Peyer's patch (tissue), 4 donors: ENCODE measurements at places on chromosomes 7 and 10. TPM values are rescaled to one million over a fixed set of nuclear protein-coding genes. Genes with fewer than 3 reads are reported as not detected.
A peak's percentile ranks its signal among the peaks of the same experiment; 100 is the strongest.

DNA sequence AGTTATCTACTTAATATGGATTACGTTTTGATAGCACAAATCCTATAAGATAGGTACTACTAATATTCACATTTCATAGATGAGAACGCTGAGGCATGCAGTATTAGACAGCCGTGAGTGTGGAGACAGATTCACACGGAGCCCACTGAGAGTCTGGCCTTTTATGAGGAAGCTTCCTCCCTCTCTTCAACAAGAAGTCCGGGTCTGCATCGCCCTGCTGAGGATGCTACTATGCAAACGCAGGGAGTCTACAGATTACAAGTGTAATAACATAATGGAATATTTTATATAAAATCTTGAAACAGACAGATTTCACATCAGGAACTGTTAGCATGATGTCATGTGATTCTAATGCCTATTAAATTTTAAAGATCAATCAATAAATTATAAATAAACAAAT is 255.9 kb upstream of the GLI3 start:
- no peak for DNase-seq
- no peaks in the 10 kb centered on the region for H3K36me3 ChIP-seq
- H3K4me1 ChIP-seq = no peaks in the 10 kb centered on the region
- H3K27me3 ChIP-seq = no peaks in the 10 kb centered on the region
- H3K4me3 ChIP-seq = peak overlapping the region; percentile 49
- no peak overlapping the region for H3K27ac ChIP-seq

DNA sequence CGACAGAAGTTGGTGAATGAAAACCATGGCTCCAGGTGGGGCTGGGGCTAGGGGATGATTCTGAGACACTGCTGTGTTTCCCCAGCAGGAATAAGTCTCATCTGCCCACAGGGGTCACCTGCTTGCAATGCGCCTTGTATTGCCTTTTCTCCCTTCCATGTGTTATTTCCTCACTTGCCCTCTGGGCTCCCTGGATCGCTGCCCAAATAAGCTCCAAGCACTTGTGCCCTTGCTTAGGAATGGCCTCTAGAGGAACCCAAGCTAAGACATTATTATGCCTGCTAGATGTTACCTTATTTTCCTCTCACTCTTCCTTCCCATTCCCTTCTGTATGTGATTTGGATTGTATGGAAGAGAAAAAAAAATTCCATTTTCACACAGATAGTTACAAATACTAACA is 24.8 kb upstream of the PLPP4 start:
- no peaks in the 10 kb centered on the region for H3K36me3 ChIP-seq
- no peaks in the 10 kb centered on the region for H3K4me1 ChIP-seq
- H3K4me3 ChIP-seq = no peak overlapping the region
- H3K27me3 ChIP-seq = no peaks in the 10 kb centered on the region

LRRC17 gene
- total RNA-seq = 5.8 TPM

- H3K27me3 ChIP-seq = no peaks in the 10 kb centered on the region
- peaks cover 15% of the 10 kb centered on the region for H3K4me1 ChIP-seq
- H3K36me3 ChIP-seq = no peaks in the 10 kb centered on the region
- H3K27ac ChIP-seq = peak overlapping the region; percentile 92
These were observed 2.2 kb upstream of the KCTD7 start for GRCh38 chr7:66626331-66626934.

DNA sequence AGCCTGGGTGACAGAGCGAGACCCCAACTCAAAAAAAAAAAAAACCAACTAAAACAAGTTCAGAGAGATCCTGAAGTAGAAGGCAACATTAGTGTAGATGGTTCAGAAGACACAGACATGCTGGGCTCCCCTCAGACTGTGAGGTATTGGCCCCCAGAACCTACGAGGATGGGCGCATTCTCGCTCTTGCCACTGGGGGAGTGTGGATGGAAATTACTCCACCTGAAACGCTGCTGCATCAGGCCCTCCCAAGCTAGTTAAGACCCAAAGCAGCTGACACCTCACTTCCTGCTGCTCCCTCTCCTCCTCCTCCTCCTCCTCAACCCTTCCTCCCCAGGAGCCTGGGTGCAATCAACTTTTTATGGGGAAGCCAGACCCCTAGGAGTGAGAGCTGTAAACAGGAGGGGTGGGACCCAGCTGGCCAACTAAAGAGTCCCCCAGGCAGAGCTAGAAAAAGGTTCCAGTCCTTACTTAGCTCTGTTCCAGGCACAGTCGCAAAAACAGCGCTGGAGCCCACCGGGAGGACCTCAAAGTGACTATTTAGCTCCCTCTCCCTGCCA is 7.4 kb downstream of the SH3PXD2A start:
- no peak for DNase-seq
- H3K27ac ChIP-seq = no peak overlapping the region
- H3K4me1 ChIP-seq = peaks cover 77% of the 10 kb centered on the region
- H3K27me3 ChIP-seq = no peaks in the 10 kb centered on the region
- H3K36me3 ChIP-seq = no peaks in the 10 kb centered on the region

DNA sequence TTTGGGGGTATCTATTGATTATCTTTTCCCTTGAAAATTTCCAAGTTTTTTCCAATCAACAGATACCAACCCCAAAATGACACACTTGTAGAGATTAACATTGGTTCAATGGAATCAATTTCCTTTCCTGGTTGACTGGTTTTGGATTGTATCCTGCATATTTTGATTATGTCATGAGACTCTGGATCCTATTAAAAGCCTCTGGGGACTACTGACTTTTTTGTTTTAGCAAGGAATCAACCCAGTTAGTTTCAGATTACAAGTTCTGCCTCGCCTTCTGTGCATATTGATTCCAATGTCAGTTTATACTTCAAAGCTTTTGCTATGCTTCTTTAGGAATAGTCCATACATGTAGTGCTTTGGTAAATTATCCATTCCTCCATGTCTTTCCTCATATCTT is 29.2 kb downstream of the COPG2 start:
- no peaks in the 10 kb centered on the region for H3K4me1 ChIP-seq

PVRIG gene
- 3.7 TPM for total RNA-seq

CALHM1 gene
- total RNA-seq = not detected

DNA sequence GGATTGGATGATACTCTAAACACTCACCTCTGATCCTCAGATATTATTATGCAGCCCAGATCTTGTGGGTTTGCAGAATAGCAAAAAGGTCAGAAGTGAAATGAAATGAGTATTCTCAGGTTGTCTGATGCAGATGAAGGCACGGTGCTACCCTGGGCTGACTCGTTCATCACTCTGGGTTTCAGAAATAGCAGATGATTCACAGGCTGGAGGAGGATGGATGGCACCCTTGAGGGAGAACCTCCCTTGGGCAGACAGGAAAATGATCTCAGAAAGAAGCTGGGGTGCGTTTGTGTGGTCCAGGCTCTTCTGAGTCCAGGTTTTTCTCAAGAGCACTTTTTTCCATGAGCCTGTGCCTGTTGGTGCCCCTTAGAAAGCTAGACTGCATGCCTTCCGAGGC is 515.8 kb upstream of the MKI67 start:
- no peak for DNase-seq
- no peak overlapping the region for H3K27ac ChIP-seq
- no peaks in the 10 kb centered on the region for H3K27me3 ChIP-seq
- no peaks in the 10 kb centered on the region for H3K4me1 ChIP-seq
- no peak overlapping the region for H3K4me3 ChIP-seq
- no peaks in the 10 kb centered on the region for H3K36me3 ChIP-seq

GRCh38 chr7:7201578-7202374 is 19.4 kb downstream of the C1GALT1 start:
- no peaks in the 10 kb centered on the region for H3K27me3 ChIP-seq
- H3K4me3 ChIP-seq = peak overlapping the region; percentile 16
- H3K27ac ChIP-seq = no peak overlapping the region
- no peaks in the 10 kb centered on the region for H3K36me3 ChIP-seq

IRF5 gene
- total RNA-seq = 21.9 TPM

- DNase-seq = no peak
- no peaks in the 10 kb centered on the region for H3K36me3 ChIP-seq
- H3K27me3 ChIP-seq = no peaks in the 10 kb centered on the region
- H3K27ac ChIP-seq = no peak overlapping the region
These were observed 49.1 kb upstream of the CDC14C start for GRCh38 chr7:48875045-48875916.

DNA sequence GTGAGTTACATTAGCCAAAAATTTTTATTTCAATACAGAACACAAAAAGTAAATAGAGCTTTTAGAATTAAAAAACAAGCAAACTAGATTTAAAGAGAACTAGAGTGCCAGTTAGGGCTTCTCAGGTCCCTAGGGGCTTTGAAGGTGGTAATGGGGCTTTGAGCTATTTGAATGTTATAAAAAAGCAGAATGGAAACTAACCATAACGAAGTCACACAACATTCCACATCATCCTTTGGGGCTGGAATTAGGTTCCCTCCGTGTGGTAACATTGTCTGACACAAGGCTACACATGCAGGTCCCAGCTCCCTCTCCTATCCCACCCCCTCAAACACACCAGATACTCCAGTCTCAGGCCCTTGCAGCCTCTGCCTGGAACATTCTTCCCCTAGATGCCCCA is 15.3 kb downstream of the JAZF1 start:
- H3K27me3 ChIP-seq = no peaks in the 10 kb centered on the region
- DNase-seq = no peak
- no peak overlapping the region for H3K4me3 ChIP-seq
- H3K4me1 ChIP-seq = no peaks in the 10 kb centered on the region
- H3K36me3 ChIP-seq = no peaks in the 10 kb centered on the region

DNA sequence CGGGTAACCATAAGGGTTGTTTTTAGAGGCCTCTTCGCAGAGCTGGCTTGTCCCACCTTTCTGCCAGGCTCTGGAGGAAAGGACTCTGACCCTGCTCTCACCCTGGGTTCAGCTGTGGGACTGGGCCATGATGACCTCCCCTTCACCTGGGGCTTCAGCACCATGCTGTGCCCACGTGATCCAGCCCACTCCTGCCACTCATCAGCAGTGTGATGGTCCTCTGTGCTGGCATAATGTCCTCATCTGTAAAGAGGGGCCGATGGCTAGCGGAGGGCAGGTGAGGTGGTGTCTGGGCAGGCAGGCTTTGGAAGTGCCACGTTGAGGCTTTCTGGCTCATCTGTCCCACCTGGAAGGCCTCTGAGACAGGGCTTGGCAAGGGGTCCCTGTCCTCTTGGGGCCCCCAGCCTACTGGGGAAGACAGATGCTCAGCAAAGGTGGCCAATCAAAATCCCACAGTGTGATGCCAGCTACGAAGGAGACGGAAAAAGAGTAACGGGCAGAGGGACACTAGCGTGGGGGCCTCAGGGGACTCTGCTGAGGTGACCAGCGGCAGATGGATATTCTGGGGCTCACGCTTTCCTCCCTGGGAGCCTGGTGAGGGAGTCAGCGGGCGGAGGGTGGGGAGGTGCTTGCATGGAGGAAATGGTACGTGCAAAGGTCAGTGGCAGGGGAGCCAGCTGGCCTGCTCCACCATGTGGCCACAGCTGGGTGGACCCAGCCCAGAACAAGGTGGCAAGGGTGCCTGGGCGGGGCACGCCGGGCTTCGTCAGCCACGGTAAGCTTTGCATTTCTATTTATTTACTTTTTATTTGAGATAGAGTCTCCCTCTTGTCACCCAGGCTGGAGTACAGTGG is 5.4 kb downstream of the LRWD1 start:
- peak overlapping the region; percentile 20 for H3K27ac ChIP-seq
- peaks cover 21% of the 10 kb centered on the region for H3K4me1 ChIP-seq
- H3K36me3 ChIP-seq = no peaks in the 10 kb centered on the region
- no peaks in the 10 kb centered on the region for H3K27me3 ChIP-seq
- no peak overlapping the region for H3K4me3 ChIP-seq

DNA sequence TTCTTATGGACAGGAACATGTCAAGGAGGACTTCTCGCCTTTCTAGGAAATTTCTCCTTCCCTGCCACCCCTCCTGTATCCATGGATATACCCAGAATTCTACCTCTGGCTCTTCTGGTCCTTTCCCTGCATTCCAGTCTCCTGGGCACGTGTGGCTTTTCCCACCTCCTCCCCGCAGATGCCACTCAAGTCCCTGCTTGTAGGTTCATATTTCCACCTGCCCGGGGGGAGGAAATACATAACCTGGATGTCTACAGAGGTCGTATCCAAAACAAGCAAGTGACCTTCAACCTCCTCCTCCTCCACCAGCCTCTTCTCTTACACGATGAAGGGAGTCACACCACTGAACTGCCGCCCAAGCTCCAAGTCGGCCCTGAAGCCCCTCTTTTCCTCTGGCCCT is 20.7 kb downstream of the FGFR2 start:
- no peaks in the 10 kb centered on the region for H3K4me1 ChIP-seq
- DNase-seq = no peak
- no peak overlapping the region for H3K27ac ChIP-seq

RASSF4 gene
- 68.5 TPM for total RNA-seq

DNA sequence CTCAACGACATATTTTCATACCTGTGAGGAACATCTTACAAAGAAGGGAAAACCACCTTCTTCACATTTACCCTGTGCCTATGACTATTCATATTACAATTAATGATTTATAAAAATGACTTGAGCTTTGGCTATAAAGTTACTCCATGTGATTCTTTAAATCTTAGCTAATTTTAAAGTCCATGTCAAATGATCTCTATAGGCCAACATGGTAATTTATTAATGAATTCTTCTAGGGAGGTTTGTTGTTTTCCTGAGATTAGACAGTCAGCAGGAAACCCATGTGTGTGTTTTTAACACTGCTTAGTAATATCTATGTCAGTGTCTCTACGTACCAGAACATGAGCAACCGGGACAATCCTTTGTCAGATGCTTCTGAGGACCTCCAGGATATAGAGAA is 307.3 kb downstream of the IPMK start:
- no peak for DNase-seq
- H3K27ac ChIP-seq = no peak overlapping the region
- no peaks in the 10 kb centered on the region for H3K36me3 ChIP-seq
- no peaks in the 10 kb centered on the region for H3K4me1 ChIP-seq

NPSR1 gene
- total RNA-seq = not detected

DNA sequence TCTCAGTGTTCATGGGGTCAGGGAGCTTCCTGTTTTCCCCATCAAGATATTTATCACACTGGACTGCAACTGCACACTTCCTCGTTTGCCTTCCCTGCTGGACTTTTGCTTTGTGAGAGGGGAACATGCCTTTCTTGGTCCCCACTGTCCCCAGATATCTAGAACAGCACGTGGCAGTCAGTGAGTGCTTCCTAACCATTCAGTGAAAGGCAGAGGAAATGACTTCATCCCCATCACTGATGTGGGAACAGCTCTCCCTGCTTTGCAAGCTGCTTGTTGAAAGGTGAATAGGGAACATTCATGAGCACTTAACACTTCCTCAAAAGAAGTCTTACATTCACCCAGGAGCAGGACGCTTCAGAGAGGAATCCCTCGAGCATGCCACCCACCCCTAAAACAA is 135.4 kb downstream of the MYOF start:
- no peak overlapping the region for H3K27ac ChIP-seq
- H3K4me1 ChIP-seq = no peaks in the 10 kb centered on the region
- H3K4me3 ChIP-seq = no peak overlapping the region
- H3K27me3 ChIP-seq = no peaks in the 10 kb centered on the region

NPY gene
- 3.8 TPM for total RNA-seq

HMX2 gene
- total RNA-seq = not detected

- no peaks in the 10 kb centered on the region for H3K4me1 ChIP-seq
- no peaks in the 10 kb centered on the region for H3K27me3 ChIP-seq
- no peak overlapping the region for H3K27ac ChIP-seq
- H3K4me3 ChIP-seq = no peak overlapping the region
- no peak for DNase-seq
- H3K36me3 ChIP-seq = no peaks in the 10 kb centered on the region
These were observed 8.0 kb upstream of the DMTF1 start for GRCh38 chr7:87144173-87144657.

- H3K27me3 ChIP-seq = no peaks in the 10 kb centered on the region
- no peak for DNase-seq
- no peak overlapping the region for H3K27ac ChIP-seq
- no peaks in the 10 kb centered on the region for H3K4me1 ChIP-seq
- no peak overlapping the region for H3K4me3 ChIP-seq
These were observed 197.4 kb downstream of the JCAD start for GRCh38 chr10:29861811-29862505.

- H3K27me3 ChIP-seq = no peaks in the 10 kb centered on the region
- H3K4me1 ChIP-seq = no peaks in the 10 kb centered on the region
- no peak for DNase-seq
These were observed 15.3 kb downstream of the PPP1R17 start for GRCh38 chr7:31702354-31702753.

TEX36 gene
- not detected for total RNA-seq
